Stimulated activated CD4-positive, alpha-beta T cell treated with anti-CD3 and anti-CD28 coated beads, Interleukin-1b, Interleukin-23, amount 100 ng/mL, for 24 hours (primary cell): ENCODE measurements at places on chromosomes 6 and 20.

DNA sequence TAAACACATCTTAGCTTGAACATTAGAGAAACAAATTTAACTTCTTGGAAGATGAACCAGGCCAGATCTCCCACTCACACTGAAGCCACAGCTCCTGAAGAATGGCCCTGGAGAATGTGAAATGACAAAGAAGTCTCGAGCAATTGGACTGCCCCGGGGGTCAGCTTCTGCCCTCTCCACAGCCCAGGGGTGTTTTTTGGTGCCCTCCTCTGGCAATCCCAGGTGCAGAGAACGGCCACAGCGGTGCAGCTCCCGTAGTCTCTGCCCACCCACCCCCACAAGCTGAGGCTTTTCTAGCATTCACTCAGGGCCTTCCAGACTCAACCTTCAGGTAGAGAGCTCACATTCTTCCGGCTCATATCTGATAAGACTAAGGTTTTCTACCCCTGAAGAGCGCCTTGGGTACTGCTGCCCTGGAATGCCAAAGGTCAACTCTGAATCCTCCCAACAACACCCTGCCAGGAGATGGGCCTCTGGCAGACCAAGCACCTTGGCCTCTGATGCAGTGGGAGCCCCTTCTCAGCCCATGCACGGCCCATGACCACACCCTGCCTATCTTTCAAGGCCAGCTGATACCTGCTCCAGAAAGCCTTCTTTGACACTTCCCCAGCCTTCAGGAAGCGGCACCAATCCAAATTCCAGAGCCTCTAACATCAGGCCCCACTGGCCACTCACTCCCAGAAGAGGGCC lies 208.3 kb downstream of the SYNDIG1 start:
- DNase-seq = no peak

DNA sequence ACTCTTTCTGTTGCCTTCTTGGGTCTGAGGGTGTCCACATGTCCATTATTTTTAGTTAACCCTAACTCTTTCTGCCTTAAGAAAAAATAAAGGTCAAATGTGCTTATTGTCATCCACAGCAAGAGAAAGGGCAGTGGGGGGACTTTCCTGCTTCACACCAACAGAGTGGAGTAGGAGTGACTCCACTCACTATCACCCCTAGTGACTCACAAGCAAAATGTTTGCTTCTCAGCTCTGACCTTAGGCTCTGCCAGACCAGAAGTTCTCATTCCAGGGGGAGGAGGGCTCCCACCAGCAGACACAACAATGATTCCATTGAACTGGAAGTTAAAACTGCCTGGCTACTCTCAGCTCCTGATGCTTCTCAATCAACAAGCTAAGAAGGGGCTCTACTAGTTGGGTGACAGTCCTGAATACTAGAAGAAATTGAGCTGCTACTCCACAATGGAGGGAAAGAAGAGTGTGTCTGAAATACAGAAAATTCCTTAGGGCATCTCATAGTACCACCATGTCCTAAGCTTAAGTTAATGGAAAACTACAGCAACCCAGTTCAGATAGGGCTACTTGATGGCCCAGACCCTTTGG lies 83.9 kb upstream of the AFDN start:
- DNase-seq = no peak

DNA sequence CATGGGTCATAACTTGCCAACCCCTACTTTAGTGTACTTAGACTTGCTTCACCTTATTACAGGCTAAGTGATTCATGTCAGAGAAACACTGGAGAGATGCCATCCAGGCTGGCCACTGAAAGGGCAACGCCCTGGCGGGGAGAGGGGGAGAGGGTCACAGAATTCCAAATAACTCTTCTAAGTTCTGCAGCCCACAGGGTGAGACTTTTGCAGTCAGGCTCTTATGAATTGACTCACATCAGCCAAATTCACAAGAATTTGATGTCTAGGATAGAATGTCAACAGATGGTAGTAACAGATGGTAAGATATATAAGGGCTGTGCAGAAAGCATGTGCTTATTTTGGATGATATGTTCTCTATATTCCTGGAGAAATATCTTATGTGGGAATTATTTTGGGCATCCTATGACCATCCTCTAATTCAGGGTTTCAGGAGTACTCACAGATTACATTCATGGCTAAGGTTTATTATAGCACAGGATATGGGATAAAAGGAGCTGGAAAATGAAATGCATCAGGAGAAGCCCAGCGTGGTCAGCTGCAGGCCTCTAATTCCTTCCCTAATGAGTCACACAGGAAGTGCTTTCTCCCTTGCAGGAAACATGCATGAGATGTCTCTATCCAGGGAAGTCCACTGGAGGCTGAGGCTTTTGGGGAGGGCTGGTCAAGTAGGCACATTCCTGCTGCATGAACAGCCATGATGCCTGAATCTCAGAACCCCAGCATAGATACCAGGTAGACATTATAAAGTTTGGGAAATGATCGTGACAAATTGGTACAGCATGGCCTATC lies 58.7 kb upstream of the RIN2 start:
- no peak for DNase-seq

DNA sequence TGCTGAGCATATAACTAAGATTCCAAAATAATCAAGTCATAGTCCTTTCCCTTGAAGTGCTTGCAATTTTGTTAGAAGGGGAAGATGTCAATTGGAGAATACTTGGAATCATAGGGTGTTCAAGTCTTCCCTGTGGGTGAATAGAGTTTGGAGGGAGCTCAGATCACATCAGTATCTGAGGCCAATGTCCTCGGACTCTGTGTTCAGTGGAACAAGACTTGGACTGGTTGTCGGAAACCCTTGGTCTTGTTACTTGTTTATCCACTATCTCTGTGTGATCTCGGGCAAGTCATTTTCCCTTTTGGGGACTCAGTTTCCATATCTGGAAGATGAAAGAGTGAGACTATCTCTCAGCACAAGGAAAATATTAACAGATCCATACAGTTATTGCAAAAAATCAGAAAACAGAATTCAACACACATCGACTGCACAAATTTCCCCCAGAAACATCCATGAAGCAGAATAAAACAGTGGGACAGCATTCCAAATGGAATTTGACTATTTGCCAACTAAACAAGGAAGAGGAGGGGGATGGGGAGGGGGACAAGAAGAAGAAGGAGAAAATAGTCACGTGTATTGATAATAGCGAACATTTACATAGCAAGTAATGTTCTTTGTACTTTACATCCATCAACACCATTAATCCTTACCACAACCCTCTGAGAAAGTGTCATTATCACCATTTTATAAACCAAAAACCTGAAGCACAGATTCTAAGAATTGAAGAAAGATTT lies 3.9 kb upstream of the EDEM2 start:
- no peak for DNase-seq

DNA sequence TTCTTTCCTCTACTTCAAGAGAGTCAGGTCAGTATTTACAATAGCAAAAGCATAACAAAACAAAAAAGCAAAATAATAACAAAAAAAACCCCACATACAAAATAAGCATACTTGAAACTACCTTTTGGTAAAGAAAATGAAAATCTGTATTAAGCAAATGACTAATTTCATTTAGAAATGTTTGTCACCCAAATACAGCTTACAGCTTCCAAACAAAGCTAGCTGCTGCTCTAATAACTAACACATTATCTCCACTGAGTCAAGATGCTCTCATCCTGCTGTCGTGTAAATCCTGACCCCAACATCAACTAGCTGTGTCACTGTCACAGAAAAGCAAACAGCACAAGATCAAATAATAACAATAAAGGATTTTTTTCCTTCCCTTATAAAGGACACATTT lies 21.7 kb downstream of the MAP7 start:
- no peak for DNase-seq

GRCh38 chr6:118618676-118619377 lies 32.6 kb downstream of the CEP85L start:
- peak; percentile 32 for DNase-seq

DNA sequence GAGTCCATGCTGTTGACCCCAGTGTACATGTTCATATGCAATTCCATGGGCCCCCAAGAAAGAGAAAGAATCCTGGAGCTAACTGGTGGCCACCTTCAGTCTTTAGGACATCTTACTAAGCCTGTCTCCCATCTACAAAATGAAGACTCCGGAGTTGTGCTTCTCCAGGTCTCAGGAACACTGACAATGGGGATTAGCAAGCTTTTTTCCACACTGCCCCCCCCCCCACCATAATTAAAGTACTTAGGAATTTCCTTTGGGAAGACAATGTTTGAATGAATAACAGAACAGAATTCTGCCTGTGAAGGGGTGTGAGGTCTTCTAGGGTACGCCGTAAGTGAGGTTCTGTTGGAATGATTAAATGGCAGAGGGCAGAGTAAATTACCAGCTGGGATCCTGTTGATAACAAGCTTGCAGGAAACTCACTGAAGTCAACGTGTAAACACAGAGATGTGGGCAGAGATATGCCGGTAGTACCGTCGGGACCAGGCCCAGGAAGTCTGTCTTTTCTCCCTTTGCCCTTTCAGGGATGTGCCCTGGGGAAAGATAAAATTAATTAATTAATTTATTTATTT lies 63.1 kb downstream of the ANKRD6 start:
- no peak for DNase-seq

- no peak for DNase-seq
Measured at GRCh38 chr6:72863131-72863530, 241.3 kb downstream of the KCNQ5 start.
